ENCODE measurements at places on chromosomes 7 and 10.

DNA sequence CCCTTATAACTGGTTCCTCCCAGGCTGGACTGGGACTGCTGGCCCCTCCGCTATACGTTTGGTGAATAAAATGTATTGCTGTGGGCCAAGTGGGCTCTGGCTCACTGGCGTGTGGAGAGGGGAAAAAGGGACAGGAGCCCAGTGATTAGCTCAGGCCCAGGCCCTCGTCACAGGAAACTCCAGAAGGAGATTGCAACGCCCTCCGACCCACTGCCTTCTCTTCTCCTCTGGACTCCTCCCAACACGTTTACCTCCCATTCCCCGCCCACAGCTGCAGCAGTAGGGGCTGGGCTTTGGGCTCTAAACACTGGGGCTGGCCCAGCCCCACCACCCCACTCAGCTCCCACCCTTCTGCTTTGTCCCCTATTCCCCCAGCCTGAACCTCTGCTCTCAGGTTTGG lies 173.9 kb downstream of the NEURL1 start:
- no peak for DNase-seq

GRCh38 chr10:112361951-112362751 lies 11.8 kb upstream of the ACSL5 start:
- DNase-seq: no peak

- DNase-seq: peak; percentile 19
These were observed 25.7 kb downstream of the PRKAG2 start for GRCh38 chr7:151851145-151851751.

- DNase-seq: no peak
These were observed 274.0 kb upstream of the GALNT17 start for GRCh38 chr7:70857793-70858545.

- no peak for DNase-seq
These were observed 43.6 kb downstream of the NSUN6 start for GRCh38 chr10:18607503-18608378.

GRCh38 chr7:129401967-129402860 lies 32.0 kb upstream of the STRIP2 start:
- peak; percentile 15 for DNase-seq

GRCh38 chr7:7654964-7655715 lies 14.6 kb downstream of the UMAD1 start:
- DNase-seq: no peak

DNA sequence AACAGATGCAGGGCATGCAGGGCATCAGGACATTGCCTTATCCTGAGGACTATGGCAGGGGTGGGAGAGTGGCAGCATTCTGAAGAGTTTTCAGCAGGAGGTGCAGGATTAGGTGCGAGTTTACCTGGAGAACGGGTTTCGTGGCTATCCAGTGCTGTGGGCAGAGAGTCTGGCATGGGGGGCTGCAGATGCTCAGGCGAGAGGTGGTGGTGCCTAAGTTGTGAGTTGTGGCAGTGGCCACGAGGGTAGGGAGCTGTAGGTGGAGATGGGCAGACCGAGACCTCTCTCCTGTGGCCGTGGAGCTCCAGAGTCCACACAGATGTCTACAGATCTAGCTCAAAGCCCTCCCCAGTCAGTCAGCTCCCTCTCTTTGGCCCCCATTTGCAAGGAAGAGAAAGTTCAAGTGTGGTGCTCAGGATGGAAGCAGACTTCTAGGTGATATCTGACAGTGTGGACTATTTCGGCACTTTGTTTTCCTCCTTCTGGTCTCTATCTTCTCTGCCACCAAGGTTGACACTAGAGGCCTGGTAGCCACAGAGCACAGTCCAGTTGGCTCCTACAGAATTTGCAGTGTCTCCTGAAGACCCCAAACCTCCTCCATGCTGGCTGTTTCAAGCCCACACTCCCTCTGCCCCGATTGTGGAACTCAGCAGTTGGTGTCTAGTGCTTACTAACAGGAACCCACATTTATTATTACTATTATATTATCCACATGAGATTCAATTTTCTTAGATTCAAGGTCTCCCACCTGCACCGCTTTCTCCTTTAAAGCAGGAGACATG lies 955.7 kb upstream of the ZNF722 start:
- DNase-seq: no peak

GRCh38 chr10:55063811-55064210 lies 262.8 kb upstream of the PCDH15 start:
- no peak for DNase-seq
